HEK293T (cell line): ENCODE measurements at places on chromosomes 3 and 15.
A peak's percentile ranks its signal among the peaks of the same experiment; 100 is the strongest.

DNA sequence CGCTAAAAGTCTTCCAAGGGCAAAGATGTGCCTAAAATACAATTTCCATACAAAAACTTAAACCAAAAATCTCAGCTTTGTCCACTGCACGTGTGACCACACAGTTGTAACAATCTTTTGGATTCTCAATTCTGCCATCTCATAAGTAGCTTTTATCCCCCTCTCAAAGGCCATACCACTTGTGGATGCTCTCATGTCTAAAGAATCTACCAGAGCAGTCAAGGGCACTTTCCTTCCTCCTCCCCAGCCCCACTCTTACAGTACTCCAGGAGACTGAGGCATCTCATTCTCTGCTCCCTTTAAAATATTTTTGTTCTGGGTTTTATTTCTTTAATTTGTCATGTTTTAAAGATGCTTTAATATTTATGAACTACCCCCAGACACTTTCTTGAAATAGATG is 102.3 kb upstream of the PFN2 start:
- DNase-seq = no peak

- no peak for DNase-seq
Measured at GRCh38 chr3:73687106-73688004, 62.6 kb upstream of the PDZRN3 start.

- no peak for DNase-seq
Measured at GRCh38 chr3:46361408-46362283, 7.7 kb downstream of the CCR2 start.

- DNase-seq = no peak
Measured at GRCh38 chr3:37963016-37963415, 27.6 kb upstream of the VILL start.

DNA sequence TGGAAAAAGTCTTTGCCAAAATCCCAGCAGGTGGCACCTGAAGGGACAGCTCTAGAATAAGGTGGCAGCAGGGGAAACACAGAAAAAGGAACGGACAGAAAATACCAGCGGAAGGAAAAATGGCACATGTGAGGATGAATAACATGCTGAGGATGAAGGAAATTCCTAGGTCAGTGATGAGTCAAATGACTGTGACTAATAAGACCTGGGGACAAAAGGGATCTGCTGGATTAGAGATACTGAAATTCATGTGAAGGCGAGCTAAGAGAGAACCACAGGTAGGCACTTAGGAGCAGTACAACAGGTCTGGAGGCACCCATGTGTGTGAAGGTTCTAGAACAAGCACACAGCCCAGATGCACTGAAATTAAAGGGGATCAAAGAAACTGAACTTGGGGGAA is 482.5 kb downstream of the FOXP1 start:
- DNase-seq = no peak

DNA sequence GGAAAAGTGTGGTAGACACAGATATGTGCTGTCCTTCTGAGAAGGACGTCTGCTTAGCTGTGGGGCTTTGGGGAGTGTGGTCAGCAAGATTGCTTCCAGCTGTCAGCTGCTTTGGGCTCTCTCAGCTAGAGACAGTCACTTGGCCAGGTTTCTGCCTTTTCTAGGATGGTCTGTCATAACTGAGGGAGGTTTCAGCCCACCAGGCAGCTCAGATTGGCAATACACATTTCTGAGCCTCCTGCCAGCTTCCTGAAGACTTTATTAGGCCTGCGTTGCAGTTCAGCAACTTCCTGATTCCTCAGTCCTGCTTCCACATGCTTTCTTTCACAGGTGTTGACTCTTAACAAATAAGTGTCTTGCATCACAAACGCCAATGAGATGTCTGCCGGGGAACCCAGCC is 286.5 kb downstream of the SQOR start:
- DNase-seq = no peak

DNA sequence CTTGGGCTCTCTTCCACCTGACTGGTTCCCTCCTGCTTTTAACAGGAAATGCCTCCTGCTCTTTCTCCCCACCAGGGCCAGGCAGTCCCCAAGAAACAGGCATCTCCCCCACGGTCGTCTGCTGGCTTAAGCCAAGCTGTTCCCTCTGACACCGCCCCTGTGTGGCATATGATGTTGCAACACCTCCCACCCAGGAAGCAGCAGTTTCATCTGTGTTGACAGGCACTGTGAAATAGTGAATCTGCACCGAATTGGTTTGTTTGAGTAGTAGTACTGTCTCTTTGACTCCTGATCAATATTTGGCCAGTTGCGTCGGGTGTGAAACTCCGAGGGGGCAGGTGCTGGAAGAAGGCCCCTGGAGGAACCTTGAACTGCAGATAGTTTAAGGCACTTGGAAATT is 188.8 kb downstream of the FEZF2 start:
- no peak for DNase-seq

DNA sequence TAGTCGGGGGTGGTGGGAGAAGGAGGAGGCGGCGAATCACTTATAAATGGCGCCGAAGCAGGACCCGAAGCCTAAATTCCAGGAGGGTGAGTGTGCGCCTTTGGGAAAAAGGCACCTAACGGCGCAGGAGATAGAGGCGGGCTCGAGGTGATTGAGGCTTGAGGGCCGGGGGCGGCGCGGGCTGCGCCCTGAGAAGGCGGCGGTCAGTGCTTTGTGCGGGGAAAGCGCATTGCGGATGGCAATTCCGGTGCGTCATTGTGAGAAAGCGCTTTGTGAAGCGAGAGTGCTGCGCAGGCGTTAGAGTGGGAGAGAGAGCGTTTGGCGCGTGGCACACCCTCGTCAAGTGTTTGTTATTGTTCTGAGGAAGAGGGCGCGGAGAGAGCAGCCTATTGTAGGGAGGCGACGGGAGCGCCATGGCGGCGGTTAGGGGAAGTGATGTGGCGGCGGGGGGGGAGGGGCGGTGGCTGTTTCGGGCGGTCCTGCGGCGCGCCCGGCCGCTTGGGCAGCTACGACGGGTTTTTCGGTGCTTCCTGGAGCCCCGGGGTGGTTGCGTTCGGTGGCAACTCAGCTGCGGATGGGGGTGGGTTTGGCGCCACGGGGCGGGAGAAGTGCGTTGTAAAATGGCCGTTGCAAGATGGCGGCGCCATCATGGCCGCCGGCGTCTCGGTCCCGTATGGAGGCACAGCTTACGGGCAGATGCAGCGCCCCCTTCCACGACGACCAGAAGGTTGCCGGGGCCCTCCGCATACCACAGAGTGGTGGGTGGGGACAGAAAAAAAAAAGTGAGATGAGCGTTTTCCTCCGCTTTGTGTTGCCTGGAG is 492 bp downstream of the MORF4L1 start:
- DNase-seq = peak; percentile 76

DNA sequence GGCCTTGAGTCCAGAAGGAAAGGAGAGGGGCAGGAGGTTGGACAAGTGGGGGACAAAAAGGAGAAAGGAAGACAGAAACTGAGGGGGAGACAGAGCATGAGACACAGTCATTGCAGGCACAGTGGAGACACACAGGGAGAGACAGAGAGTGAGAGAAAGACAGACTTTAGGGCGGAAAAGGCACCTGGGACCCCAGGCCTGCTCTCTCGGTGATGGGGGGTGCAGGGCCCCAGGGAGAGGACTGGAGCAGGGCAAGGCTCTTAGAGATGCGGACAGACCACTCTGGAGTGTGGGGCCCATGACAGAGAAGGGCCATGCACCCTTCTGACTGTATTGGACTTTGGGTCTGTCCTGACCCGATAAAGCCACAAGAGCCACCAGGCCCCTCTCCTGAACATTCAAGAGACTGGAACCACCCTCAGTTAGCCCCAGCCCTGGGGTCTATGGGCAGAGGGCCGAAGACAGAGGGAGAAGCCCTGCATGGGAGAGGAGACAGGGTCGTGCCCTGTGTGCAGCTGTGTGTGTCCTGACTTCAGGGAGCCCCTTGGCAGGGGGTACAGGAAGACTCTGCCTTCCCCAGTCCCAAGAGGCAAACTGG is 12.5 kb downstream of the PLCD1 start:
- DNase-seq = no peak

GRCh38 chr15:57345584-57345983 is 30.7 kb upstream of the CGNL1 start:
- DNase-seq = no peak

- peak; percentile 30 for DNase-seq
Measured at GRCh38 chr15:43225201-43225949, 4.6 kb upstream of the EPB42 start.

GRCh38 chr15:76206325-76206976 is 104.8 kb downstream of the ETFA start:
- DNase-seq = no peak

- no peak for DNase-seq
Measured at GRCh38 chr3:1072041-1072440, 20.8 kb upstream of the CNTN6 start.

GRCh38 chr3:45528429-45528828 is 66.1 kb upstream of the LIMD1 start:
- no peak for DNase-seq

DNA sequence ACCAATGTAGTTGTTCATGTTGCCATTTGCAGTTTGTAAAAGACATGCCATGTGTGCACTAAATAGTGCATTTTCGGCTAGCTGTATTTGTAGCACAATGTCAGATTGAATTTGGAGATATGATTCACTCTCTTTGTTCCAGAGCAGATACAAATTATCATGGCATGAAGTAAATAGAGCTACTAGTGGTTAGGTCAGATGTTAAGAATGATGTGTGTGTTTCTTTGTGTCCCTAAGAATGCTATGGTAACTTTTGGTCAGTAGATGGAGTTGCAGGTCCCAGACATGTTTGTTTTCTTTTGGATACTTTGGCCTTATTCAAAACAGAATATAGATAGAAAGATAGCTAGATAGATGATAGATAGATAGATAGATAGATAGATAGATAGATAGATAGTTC is 595.8 kb downstream of the NLGN1 start:
- peak; percentile 20 for DNase-seq

DNA sequence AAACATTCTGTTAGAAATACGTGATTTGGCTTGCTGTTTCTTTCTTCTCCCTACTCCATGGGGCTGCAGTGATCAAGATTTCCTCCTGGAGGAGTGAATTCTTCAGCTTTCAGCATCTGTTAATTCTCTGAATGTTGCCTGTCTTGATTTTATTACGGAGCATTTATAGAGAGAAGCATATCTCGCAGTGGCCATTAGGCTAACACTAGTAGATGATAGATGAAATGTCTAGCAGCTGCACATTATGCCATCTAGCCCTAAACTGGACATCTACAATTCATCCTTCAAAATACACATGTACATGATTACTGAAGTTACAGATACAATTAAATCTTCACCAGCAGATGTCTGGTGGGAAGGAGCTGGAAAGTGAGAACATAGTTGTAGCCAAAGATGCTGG is 769.8 kb upstream of the NECTIN3 start:
- DNase-seq = no peak

- no peak for DNase-seq
Measured at GRCh38 chr3:65979162-65979561, 59.6 kb downstream of the MAGI1 start.

- DNase-seq = no peak
Measured at GRCh38 chr3:107220538-107220937, 156.7 kb upstream of the CCDC54 start.

DNA sequence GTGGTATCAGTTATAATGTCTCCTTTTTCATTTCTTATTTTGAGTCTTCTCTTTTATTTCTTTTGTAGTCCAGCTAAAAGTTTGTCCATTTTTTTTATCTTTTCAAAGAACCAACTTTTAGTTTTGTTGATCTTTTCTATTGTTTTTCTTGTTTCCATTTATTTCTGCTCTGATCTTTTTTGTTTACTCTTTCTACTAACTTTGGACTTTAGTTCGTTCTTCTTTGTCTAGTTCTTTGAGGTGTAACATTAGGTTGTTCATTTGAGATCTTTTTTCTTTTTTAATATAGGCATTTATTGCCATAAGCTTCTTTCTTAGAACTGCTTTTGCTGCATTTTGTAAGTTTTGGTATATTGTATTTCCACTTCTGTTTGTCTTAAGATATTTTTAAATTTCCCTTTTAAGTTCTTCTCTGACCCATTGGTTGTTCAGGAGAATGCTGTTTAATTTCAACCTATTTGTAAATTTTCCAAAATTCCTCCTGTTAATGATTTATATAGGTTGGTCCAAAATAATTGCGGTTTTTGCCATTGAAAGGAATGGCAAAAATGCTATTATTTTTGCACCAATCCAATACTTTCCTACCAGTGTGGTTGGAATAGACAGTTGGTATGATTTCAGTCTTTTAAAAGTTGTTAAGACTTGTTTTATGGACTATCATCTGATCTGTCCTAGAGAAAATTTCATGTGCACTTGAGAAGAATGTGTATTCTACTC is 51.2 kb downstream of the KAT2B start:
- no peak for DNase-seq

GRCh38 chr15:74783072-74783807 is 1.4 kb downstream of the CSK start:
- no peak for DNase-seq

DNA sequence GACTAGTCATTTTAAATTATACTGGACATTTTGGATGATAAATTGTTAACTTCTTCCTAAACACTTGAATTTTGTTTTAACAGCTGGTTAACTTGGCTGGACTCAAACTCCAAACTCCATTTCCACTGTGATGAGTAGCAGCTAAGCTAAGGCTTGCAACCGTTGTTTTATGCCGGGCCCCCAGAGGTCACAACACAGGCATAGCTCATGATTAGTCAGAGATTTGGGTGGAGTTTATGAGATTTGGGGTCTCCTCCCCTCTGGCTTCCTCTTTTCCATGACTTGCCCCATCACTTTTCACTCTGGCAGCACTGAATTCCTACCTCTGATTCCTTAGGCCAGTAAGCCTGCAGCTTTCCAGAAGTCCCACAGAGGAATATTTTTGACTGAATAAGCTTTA is 12.8 kb downstream of the THAP10 start:
- DNase-seq = no peak

DNA sequence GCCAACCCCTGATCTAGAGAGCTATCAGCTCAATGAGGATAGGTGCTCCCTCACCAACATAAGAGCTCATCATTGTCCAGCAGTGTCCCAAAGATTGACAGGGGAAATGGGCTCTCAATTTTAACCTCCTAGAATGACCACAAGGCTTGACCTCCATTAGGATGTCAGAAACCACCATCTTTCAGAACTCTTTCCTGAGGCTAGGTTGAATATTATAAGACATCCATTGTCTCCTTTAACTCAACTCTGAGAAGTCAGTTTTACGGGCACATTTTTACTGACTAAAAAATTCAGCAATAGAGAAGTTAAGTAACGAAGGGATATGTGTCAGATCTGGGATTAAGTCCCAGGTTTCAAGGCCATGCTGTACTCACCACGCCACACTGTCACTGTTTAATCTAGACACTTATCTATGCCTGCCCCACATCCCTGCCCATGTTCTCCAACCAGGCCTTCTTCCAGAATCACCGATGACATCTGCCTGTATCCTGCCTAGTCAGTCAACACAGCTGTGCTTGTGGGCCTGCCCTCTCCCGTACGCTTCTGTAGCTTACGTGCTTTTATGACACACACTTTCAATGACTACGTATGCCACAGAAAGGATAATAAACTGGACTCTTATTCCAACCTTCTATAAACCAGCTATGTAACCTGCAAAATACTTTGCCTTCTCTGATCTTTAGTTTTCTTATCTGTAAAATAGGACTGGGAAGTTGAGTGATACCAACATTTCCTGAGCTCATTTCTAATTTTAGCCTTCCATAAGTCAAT is 17.1 kb upstream of the MUC13 start:
- DNase-seq = no peak

- DNase-seq = no peak
Measured at GRCh38 chr3:72888546-72889309, 882 bp downstream of the GXYLT2 start.

- peak; percentile 81 for DNase-seq
Measured at GRCh38 chr3:50519471-50520089, 16.1 kb upstream of the CACNA2D2 start.

GRCh38 chr3:44862226-44862637 is 520 bp downstream of the TMEM42 start:
- no peak for DNase-seq

- DNase-seq = no peak
Measured at GRCh38 chr3:171700653-171701052, 109.6 kb downstream of the PLD1 start.

- DNase-seq = no peak
Measured at GRCh38 chr3:16844791-16845190, 40.0 kb upstream of the PLCL2 start.
